ENCODE measurements at places on chromosomes 5 and 9.

GRCh38 chr5:73186976-73187375, 14.0 kb downstream of the TMEM174 start:
- peak; percentile 41 for DNase-seq

DNA sequence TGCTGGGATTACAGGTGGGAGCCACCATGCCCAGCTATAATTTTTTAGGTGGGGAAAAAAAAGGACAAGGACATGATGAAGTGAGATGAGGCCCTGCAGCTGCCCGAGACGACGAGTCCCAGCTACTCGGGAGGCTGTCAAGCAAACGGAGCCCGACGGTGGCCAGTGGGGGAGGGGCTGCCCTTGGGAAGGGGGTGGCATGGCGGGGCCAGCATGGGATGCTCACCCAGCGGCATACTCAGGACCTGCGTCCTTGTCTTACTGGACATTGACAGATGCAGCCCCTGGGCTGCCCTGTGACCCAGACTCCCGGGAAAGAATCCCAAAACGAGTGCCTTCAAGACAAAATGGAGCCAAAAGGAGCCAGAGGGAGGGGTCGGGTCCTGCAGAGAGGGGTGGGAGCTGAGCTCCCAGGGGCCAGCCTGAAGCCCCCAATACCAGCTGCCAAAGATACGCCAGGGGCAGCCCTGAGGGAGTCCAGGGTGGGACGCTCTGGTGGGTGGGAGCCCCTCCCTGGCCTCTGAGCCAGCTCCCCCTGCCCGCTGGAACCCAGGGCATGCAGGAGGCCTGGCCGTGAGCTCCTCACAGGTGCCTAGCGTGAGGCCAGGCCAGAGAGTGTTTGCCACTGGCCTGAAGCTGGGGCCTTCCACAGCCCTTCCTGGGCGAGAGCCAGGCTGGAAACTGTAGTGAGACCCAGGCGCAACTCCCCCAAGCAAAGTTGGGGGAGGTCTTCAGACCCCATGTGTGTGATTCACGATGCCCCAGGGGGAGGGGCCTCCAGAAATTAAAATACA, 15.7 kb downstream of the CCDC187 start:
- no peak for DNase-seq

DNA sequence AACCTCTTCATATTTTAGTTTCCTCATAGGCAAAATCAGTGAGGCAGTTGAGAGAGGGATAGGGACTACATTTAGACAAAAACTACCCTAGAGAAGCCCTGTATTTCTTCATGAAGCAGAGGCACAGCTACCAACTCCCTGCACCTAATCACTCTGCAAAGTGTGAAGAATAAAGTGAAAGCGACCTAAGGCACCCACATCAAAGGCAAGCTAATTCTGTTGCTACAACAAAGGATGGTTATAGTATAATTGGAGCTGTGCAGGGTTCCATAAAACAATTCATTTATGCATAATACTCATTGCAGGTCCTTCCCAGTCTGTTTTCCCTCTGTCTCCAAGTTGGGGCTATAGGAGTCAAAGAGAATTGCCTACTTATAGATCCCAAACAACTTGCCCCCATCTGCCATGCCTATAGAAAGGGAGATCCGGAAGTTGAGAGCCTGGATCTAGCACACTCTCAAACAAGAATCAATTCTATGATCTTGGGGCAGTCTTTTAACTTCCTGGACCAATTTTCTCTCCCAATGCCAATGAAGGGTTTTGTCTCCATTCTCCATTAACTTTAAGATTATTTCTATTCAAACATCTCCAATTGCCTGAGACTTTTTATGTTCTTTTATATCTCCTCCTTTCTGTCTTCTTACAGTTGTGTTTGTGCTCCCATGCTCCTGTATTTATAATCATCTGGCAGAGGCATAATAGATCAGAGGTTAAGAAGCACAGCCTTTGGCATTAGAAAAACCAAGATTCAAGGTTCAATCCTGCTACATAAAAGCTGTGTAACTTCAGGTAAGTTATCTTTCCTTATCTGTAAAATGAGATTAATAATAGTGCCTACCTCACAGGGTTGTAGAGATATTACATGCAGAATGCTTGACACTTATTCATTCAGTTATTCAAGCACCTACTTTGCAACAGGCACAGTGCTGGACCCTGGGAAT, 56.0 kb upstream of the PTGER4 start:
- DNase-seq, result no peak

GRCh38 chr9:99235069-99235468, 13.0 kb downstream of the SEC61B start:
- no peak for DNase-seq

- no peak for DNase-seq
These were observed 98.9 kb downstream of the MAP1B start for GRCh38 chr5:72206160-72206559.

DNA sequence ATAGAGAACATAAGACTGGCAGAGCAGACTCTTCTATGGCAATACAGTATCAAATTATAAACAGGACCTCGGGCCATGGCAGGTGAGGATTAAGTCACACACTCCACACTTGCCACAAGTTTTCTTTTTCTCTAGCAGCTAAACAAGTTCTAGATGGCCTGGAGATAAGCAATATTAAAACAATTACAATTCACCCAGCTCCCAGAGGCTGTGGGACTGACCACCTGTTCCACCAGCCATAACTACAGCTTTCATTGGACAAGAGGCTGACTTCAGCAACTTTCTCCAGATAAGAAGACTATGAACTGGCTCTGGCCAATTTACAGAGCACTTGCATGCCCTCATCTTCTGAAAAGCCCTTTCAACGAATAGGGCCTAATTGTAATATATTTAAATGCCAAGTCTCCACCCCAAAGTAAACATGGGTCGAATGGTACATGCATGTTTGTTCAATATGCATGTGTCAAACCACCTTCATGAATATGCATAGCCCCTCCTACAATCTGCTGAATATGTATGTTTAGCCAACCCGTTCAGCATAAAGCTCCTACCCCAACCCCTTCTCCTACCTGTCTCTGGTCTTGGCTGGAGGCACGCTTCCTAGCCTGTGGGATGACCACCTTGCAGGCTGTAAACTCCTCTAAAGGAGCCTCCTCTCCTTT, 6.1 kb upstream of the CFAP157 start:
- DNase-seq, result no peak

DNA sequence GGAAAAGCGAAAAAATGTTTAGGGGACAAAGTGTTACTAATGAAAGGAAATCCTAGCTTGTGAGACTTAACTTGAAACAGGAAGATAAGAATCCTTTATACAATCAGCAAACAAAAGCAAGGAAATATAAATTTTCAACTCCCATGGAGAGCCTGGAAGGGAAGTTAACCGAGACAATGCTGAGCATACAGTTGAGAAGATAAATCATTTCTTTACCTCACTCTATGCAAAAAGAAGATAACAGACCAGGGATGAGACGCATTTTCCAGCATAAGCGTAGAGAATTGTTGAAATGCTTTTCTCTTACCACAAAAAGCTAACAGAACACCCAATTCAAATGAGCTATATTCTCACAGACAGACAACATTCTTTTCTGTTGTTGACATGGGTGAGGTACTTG, 309.6 kb downstream of the CWC27 start:
- DNase-seq, result peak; percentile 84

DNA sequence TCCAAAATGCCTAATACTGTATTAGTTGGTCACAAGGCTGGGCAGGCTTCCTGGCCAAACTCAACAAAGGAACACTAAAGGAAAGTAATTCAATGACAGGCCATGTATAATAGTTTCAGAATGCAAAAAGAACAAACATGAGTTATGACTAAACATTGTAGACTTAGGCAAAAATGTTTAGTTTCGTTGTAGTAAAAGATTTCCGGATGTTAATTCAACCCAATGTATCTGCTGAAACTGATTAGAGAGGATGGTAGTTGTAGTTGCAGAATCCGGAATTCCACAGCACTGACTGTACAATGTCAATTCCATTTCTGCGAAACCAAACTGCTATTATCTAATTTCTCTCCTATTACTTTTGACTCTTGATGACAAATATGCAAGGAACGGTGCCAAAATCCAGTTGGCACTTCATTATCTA, 117.9 kb upstream of the FST start:
- peak; percentile 100 for DNase-seq

DNA sequence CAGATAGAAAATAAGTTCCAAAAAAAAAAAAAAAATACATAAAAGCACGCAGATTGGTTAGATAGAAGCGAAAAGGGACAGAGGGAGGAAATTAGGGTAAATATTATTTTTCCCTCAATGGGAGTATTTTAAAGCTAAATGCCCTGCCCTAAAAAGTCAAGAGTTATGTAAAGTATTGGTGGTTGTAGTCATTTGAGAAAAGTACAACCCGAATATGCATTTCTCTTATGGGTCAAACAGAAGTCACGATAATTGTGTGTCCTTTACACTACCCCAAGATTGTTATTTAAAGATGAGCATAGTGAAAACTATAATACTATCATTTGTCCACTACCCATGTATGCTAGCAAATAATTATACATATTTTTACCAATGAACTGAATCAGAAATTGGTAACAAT, 368.7 kb downstream of the NDUFS4 start:
- no peak for DNase-seq

DNA sequence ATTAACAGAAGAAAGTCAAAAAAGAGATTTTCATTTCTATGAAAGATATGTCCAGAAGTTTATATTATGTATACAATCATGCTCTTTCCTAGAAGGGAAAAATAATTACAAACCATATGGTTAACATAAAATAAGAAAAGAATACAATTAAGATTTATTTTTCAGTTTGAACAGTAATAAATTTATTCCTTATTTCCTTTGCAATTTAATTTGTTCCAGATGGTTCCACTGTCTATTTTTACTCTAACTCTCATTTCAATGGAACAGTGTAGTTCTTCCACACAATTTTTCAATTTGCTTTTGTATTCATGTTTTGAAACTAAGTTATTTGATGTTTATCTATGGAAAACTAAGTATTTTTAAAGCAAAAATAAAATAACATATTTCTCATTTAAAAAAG, 1026.3 kb downstream of the TAF11L14 start:
- DNase-seq, result no peak

DNA sequence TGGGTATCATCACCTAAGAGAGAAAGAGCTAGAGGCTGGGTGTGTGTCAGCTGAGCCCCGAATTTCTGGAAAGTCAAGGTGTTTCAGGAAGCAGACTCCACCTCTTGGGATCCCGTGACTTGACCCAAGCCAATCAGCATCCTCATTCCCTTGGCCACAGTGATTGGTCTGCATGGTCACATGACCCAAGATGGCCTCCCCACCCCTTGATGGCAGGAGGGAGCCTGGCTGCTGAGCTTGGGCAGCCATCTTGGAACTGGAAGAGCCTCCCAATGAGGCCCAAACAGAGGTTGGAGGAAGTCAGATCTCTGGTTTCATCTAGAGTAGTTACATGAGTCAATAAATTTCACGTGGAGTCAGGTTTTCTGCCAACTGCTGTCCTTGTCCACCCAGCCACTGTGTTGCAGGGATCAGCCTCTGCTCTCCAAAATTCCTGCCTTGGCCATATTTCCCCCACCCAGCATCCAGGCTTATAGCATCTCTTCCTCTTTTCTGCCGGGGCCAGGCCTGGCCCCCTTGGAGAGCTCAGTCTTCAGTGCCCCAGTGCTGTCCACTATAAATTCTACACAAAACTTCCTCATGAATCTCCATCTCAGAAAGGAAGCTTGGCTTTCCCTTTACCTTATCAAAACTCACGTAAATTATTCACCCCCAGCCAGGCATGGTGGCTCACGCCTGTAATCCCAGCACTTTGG, 17.2 kb upstream of the SUSD3 start:
- DNase-seq, result no peak

DNA sequence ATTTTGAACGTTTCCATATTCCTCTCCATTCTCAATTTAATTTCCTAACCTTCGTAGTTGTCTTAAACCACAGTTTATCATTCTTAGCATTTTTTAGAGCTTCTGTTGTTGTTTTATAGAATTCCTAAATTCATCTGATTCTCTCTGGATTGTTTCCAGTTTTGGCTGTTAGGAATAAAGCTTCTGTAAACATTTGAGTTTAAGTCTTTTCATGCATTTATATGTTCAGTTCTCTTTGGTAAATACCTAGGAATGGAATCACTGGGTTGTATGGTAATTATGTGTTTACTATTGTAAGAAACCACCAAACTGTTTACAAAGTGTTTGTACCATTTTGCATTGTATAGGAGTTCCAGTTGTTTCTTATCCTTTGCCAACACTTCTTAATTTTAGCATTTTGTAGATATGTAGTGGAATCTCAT, 29.7 kb downstream of the GPR21 start:
- peak; percentile 83 for DNase-seq

GRCh38 chr5:14359069-14360043, 216.2 kb downstream of the TRIO start:
- no peak for DNase-seq

DNA sequence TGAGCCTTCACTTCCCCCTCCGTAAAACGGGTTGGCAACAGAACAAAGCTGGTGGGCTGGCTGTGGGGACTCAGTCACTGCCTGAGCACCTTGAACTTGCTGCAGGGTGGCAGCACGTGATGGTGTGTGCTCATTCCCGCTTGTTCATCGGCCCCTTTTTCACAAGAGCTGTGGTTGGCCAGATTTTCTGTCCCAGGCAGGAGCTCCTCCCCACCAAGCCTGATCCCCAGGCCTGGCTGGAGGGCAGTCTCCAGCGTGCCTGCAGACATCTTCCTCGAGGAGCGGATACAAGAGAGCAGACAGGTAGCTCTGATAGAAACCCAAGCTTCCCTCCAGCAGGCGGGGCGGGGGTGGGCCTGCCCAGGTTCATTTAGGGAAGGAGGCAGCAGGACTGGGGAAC, 61.9 kb upstream of the ORM1 start:
- DNase-seq, result no peak

- DNase-seq, result no peak
These were observed 122.2 kb downstream of the CRB2 start for GRCh38 chr9:123478160-123478559.

GRCh38 chr9:79574781-79575180, 3.0 kb downstream of the TLE4 start:
- peak; percentile 30 for DNase-seq

- no peak for DNase-seq
These were observed 41.2 kb downstream of the RALGPS1 start for GRCh38 chr9:126955811-126956210.

GRCh38 chr5:1483064-1483463, 37.8 kb upstream of the SLC6A3 start:
- no peak for DNase-seq

GRCh38 chr9:114487607-114488300, 17.5 kb downstream of the WHRN start:
- DNase-seq, result peak; percentile 73

Measured in fibroblast of skin of right biceps (primary cell).